Hematopoietic multipotent progenitor cell (in vitro differentiated cells): ENCODE measurements at places on chromosomes 12 and 14. TPM values are rescaled to one million over a fixed set of nuclear protein-coding genes. Genes with fewer than 3 reads are reported as not detected.

- no peak for DNase-seq
Observed at GRCh38 chr14:92387578-92387977, 64.6 kb downstream of the SLC24A4 start.

The ST8SIA1 gene
- total RNA-seq, result 0.54 TPM

The HOXC4 gene
- total RNA-seq, result under 0.01 TPM

- DNase-seq, result no peak
Observed at GRCh38 chr14:34966413-34966812, 16.4 kb upstream of the SRP54 start.

DNA sequence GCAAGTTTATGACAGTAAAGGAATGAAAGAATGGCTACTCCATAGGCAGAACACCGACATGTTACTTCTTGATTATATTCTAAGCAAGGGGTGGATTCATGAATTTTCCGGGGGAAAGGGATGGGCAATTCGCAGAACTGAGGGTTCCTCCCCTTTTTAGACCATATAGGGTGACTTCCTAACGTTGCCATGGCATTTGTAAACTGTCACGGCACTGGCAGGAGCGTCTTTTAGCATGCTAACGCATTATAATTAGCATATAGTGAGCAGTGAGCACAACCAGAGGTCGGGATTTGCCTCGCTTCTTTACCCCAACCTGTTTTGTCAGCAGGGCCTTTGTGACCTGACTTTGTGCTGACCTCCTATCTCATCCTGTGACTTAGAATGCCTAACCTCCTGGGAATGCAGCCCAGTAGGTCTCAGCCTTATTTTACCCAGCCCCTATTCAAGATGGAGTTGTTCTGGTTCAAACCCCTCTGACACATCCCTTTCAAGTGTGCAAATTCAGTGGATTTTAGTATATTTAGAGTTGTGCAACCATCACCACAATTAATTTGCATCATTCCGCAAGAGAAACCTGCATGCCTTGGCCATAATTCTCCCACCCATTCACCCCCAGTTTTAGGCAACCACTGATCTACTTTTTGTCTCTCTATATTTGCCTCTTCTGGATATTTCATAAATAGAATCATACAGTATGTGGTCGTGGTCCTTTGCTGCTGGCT is 27.4 kb downstream of the PALS1 start:
- DNase-seq, result no peak

DNA sequence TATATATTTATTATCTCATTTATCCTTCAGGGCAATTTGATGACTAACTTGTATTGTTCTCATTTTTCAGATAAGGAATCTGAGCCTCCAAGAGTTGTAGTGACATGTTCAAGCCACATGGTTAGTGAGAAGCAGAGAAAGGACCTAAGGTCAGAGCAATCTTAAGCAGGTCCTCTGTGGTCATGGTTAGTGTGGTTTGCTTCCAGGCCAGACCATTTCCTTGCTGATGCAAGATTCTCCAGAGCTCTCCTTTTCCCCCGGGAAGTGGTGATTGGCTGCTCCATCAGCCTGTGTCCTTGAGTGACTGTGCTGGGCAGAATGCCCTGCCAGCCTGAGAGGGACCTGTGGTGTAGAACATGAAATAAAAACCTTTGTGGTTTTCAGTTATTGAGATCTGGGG is 141.3 kb downstream of the KTN1 start:
- no peak for DNase-seq

The RND1 gene
- total RNA-seq, result 1.9 TPM

DNA sequence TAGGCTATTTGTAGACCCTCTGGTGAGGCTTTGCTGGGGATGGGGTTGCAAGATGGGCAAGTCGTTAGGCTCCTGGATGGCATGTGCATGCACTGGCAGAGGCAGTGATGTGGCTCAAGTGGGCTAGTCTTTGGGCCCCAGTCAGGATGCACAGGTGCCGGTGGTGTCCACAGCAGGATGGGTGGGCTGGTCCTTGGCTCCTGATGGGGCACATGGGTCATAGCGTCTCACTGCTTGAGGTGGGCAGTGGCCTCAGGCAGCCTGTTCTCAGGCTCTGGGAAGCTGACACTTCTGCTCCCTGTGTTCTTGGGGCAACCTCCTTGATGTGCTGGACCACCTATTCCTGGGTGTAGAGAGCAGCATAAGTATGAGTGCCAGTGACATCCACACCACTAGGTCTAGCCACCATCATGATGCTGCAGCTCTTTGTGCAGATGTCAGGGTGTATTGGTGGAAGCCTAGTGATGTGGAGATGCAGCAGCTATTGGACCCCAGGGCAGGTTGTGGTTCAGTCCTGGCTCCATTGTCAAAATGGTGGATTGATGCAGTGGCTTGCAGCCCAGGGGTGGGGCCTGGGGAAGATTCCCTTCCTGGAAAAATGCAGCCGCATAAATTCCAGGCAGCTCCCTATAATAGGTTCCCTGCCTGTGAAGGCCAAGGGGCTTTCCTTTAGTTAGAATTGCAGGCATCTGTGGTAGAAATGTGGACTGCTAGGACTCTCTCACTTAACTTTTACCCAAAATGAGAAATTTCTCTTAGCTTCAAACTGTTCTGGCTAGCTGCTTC is 742.5 kb upstream of the MDGA2 start:
- no peak for DNase-seq

DNA sequence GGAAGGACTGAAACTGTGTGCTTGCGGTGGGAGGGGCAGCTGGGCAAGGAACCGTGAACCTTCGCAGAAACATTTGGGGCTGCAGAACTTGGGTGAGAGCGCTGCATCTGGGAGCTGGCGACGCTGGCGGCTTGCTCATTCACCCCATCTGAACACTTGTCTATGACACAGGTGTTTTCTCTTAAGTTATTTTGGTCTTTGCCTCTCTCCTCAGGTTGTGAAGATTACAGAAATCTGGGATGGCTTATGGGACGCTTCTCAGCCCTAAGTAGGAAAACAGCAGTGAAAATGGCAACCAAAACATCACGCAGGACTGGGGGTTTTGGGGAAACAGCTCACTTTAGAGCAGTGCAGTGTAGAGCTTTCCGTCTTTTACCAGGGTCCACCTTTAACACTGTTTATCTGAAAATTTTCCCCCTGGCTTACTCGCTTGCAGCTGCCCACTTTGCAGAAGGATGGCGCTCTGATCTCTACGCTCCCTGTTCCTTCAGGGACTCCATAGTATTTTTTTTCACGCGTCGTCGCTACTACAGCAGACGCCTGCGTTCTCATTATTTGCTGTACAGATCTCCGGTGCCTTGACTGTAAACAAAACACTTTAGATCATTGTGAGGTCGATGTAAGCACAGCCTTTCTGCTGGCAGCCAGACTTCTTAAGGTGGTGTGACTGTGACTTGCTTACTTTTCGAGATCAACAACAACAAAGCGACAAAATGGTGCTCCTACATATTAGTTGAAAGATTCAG is 2.7 kb upstream of the CDKN1B start:
- no peak for DNase-seq

DNA sequence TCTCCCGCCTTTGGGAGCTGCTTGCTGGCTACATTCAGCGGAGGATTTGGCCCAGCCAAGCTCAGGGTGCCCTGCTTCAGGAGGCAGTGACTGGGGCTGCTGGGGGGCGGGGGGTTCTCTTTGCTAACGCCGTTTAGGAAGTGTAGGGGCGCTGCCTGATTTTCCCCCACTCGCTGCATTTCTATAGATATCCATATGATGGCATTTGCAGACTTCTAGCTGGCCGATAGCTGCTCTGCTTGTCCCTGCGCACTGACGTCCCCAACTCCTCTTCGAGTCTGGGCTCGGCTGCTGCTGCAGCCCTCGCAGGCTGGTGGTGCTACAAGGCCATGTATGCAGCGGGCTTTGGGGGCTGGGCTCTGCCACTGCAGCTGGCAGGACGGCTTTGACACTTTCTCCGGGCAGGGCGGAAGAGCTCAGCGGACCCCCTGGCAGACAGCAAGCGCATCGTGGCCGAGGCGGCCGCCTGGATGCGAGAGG is 3.1 kb downstream of the LRFN5 start:
- DNase-seq, result peak; percentile 39

GRCh38 chr14:32565256-32565655 is 236.2 kb downstream of the AKAP6 start:
- DNase-seq, result no peak

DNA sequence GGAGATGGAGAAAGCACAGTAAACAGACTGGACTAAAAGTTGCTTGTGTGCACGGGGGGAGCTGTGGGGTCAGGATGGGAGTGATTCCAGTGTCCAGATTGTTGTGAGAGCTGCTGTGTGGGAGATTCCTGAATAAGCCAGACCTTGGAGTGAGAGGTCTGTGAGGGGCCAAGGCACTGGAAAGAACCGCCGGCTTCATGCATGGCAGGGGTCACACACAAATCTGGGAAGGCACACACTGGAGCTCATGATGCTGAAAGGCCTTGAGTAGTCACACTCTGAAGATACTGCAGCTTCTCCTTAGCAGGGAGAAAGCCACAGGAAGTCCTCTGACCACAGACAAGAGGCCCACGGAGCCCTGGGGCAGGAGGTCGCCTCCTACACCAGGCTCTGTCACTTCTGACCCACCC is 23.1 kb downstream of the ADCY6 start:
- DNase-seq, result no peak
